GM20000 (cell line): ENCODE measurements at places on chromosomes 12 and 14.

DNA sequence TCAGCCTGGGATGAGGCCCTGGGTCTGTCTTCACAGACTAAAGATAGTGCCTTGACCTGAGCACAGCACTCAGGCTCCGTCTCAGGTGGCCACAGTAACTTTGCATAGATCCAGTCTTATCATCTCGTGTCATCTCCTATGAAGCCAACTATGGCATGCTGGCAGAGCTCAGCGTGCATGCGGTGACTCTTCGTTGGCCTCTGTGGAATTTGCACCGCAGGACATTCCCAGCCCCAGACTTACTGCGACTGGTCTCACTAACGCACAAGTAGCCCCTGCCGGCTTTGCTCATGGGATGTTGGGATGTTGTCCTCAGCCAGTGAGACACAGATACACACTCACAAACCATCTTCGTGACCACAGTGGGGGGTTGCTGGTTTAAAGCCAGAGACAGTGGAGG is 199.6 kb downstream of the CHST11 start:
- no peak for DNase-seq

- no peak for DNase-seq
Measured at GRCh38 chr14:60509438-60510253, 700 bp downstream of the SIX6 start.

GRCh38 chr14:33837943-33838683 is 112.8 kb downstream of the EGLN3 start:
- DNase-seq, result no peak

GRCh38 chr12:105506678-105507310 is 176.3 kb downstream of the C12orf75 start:
- no peak for DNase-seq

GRCh38 chr14:23306412-23307145 is at the start of gene BCL2L2:
BCL2L2 (plus strand) TSS chr14:23306833; CDS start chr14:23307768, 935 bp downstream.
- peak; percentile 79 for DNase-seq
